Foreskin fibroblast (primary cell): ENCODE measurements at places on chromosomes 5 and 9.
A peak's percentile ranks its signal among the peaks of the same experiment; 100 is the strongest.

DNA sequence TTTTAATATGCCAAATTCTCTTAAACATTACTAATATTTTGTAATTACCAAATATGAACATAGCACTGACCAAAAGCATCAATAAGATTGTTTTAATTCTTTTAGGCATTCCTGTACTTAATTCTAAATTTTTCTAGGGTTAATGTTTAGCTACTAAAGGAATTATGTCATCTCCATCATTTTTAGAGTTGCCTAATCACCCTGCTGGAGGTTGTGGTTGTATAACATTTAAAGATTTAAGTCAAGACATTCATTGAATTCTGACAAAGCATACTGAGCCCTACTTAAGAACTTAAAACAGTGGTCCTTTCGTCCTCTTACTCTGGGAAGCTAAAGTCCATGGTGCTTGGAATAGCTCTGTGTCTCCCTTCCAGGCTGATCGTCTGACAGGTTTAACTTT lies 28.1 kb upstream of the DAB2 start:
- DNase-seq, result no peak

- no peak for DNase-seq
Observed at GRCh38 chr9:95952471-95952870, 77.0 kb downstream of the ERCC6L2 start.

DNA sequence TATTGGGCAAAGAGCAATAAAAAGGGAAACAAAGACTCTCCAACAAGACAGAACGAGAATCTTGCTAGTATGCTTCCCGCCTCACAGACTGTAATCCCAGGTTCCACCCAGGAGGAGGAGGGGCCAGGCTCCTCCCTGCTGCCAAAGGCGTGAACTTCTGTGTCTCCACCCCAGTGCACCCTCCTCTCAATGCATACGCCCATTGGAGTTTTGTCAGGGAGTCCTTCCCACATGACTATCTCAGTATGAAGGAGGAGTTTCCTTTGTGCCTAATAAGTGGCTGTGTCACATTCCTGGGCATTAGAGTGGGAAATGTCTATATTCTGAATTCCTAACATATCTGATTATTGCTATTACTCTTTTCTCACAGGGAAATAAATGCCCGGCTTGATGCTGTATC lies 106.4 kb upstream of the DHFR start:
- DNase-seq, result no peak

DNA sequence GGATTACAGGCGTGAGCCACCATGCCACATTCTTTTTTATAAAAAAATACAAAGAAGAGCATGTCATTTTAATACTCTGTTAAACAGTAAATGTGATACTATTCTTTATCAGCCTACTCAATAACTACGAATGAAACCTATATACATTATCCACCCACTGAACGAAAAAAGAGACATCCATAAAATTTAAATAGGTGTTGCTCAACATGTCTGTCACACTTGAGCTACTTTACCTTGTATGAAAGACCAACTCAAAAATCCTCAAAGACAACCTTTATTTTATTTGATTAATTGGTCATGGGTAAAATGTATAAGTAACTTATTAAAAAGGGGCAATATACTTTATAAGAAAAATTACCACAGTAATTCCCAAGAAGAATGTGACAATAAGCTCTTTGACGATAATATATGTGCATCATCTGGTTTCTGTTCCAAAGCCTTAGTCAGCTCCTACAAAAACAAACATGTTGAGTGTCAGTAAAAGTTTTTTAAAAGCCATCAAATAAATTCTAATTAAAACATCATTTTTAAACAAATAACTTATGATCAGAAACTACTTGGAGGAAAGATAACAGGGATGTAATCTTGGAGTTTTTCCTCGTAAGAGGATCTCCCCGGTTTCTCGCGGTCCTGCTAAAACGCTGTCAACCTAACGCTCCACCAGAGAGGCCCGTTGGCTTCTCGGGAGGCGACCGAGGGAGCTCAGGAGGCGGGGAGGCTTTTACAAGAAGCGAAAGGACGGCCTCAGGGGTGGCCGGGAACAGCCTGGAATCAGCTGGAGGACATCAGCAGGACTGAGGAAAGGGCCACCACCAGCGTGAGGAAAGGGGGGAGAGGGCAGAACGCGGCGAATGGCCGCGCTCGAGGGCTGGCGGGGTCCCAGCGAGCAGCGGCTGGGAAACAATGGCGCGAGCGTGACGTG lies 13.5 kb upstream of the ANKRD18B start:
- peak; percentile 41 for DNase-seq

GRCh38 chr5:6551287-6551954 lies 81.4 kb downstream of the NSUN2 start:
- no peak for DNase-seq

- no peak for DNase-seq
Observed at GRCh38 chr5:135508496-135509005, 27.2 kb downstream of the NEUROG1 start.

- DNase-seq, result no peak
Observed at GRCh38 chr5:1535646-1536045, 11.9 kb upstream of the LPCAT1 start.

GRCh38 chr9:120413121-120414048 lies 166.6 kb downstream of the CDK5RAP2 start:
- no peak for DNase-seq
